Natural killer cell treated with Interleukin-12 subunit alpha and Interleukin-12 subunit beta and Interleukin-15 and Interleukin-18, amount 100 ng/mL, for 72 hours (primary cell): ENCODE measurements at places on chromosomes 4 and X. TPM values are rescaled to one million over a fixed set of nuclear protein-coding genes. Genes with fewer than 3 reads are reported as not detected.

The ZNF185 gene
- total RNA-seq: 0.48 TPM

The ARAF gene
- total RNA-seq: 87.1 TPM

The MAP9 gene
- total RNA-seq: 5.9 TPM

DNA sequence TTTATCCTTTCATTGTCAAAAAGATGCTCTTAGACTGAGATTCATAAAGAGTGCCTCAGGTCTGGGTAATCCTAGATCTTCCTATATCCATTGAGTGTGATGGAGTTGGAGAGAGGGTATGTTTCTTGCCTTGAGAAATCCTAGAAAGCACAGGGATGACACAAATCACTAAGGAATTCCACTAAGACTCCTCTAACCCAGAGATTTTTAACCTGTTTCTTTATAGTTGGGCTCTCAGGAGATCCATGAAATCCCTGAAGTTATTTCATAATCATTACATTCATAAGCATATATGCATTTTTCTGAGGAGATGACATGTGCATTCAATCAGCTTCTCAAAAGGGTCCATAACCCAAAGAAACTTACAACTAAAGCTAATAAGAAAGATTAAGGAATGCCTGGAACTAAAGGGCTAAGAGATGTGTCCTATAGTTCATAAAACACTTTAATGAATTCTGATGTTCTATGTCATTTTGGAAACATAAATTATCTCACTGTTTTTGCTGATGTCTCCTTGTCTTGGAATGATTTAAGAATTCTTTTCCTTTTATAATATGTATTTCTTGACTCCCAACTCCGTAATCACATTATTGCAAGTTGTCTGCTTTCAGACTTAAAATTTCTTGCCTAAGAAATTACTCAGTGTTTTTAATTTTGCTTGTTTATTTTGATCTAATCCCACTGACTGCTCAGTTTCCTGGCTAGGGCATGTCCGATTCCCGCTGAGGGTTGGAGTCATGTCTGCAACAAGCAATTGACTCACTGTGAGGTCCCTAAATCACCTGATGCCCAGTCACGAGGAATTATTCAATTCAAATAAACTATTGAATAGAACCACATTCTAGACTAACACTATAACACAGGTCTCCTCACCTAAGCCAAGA is 2.8 kb upstream of the AMTN start:
- no peak overlapping the region for H3K27ac ChIP-seq
- peaks cover 12% of the 10 kb centered on the region for H3K27me3 ChIP-seq
- DNase-seq: no peak
- H3K36me3 ChIP-seq: no peaks in the 10 kb centered on the region
- no peak overlapping the region for H3K4me3 ChIP-seq

- no peak overlapping the region for H3K27ac ChIP-seq
- H3K27me3 ChIP-seq: no peaks in the 10 kb centered on the region
- DNase-seq: no peak
- H3K4me3 ChIP-seq: no peak overlapping the region
Observed at GRCh38 chr4:22416403-22416802, 99.5 kb downstream of the ADGRA3 start.

DNA sequence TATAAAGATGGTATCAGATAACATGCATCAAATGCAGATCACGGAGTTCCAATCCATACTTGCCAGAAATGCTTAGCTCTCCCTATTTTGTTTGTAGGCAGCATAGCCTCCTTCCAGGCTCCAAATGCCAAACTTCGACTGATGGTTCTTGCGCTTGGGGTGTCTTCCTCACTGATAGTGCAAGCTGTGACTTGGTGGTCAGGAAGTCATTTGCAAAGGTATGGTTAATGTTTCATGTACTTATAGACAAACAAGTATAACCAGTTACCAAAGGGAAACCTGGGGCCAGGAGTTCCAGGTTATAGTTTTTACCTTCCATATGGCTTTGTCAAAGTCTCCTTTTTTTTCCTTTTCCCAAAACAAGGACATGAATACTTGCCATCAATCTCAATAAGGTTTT is 5.3 kb downstream of the CWH43 start:
- H3K27ac ChIP-seq: no peak overlapping the region
- H3K4me1 ChIP-seq: no peaks in the 10 kb centered on the region
- peaks cover 56% of the 10 kb centered on the region for H3K27me3 ChIP-seq
- H3K36me3 ChIP-seq: no peaks in the 10 kb centered on the region
- no peak overlapping the region for H3K4me3 ChIP-seq

DNA sequence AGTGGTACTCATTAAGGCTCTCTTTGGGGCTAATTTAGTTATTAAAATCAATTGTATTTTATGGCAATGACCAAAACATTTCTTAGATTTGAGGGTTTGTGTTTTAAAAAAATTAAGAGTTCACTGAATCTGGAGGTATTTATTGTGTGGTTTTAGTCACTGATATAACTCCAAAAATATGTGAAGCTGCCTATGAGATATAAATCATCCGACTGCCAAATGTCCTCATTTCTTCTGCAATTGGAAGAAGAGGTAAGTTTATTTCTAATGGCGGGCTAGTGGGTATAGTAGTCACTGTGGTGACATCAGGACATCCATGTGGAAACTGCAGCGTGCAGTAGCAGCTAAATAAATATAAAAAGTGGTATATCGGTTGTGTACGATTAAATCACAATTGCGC is 205.5 kb downstream of the MID1 start:
- DNase-seq: no peak
- H3K36me3 ChIP-seq: no peaks in the 10 kb centered on the region
- H3K27ac ChIP-seq: no peak overlapping the region
- H3K27me3 ChIP-seq: no peaks in the 10 kb centered on the region
- H3K4me3 ChIP-seq: no peak overlapping the region

GRCh38 chr4:107432451-107432850 is 287.6 kb downstream of the PAPSS1 start:
- H3K27ac ChIP-seq: no peak overlapping the region
- no peaks in the 10 kb centered on the region for H3K4me1 ChIP-seq
- no peaks in the 10 kb centered on the region for H3K27me3 ChIP-seq
- no peak for DNase-seq
- no peaks in the 10 kb centered on the region for H3K36me3 ChIP-seq
- H3K4me3 ChIP-seq: no peak overlapping the region

GRCh38 chrX:121456315-121456714 is 408.9 kb downstream of the GLUD2 start:
- DNase-seq: no peak
- no peaks in the 10 kb centered on the region for H3K36me3 ChIP-seq
- no peak overlapping the region for H3K4me3 ChIP-seq
- H3K27ac ChIP-seq: no peak overlapping the region
- no peaks in the 10 kb centered on the region for H3K4me1 ChIP-seq
- H3K27me3 ChIP-seq: no peaks in the 10 kb centered on the region

GRCh38 chr4:156662921-156663320 is 308.7 kb downstream of the PDGFC start:
- no peak overlapping the region for H3K4me3 ChIP-seq
- no peak for DNase-seq
- H3K27ac ChIP-seq: no peak overlapping the region
- no peaks in the 10 kb centered on the region for H3K4me1 ChIP-seq
- no peaks in the 10 kb centered on the region for H3K36me3 ChIP-seq
- H3K27me3 ChIP-seq: no peaks in the 10 kb centered on the region

DNA sequence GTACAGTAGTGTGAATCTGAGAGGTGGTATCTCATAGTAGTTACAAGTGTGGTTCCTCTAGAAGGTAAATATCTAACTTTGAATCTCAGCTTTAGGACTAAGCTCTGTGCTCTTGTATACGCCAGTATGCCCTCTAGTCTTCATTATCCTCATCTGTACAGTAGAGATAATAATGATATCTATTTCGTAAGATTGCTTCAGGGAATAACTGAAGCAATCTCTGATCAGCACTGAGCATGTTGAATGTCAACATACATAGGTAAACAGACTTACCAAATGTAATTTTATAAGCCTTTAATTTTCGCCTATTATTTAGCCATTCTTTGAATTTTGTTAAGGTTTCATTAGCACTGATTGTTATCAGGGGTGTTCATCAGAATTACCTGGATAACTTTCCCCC is 175.2 kb upstream of the ANKRD50 start:
- H3K27me3 ChIP-seq: no peaks in the 10 kb centered on the region
- no peak overlapping the region for H3K4me3 ChIP-seq
- H3K4me1 ChIP-seq: no peaks in the 10 kb centered on the region
- no peaks in the 10 kb centered on the region for H3K36me3 ChIP-seq
- H3K27ac ChIP-seq: no peak overlapping the region

- H3K4me3 ChIP-seq: no peak overlapping the region
- no peaks in the 10 kb centered on the region for H3K27me3 ChIP-seq
- H3K27ac ChIP-seq: no peak overlapping the region
- peaks cover 29% of the 10 kb centered on the region for H3K4me1 ChIP-seq
- peaks cover 16% of the 10 kb centered on the region for H3K36me3 ChIP-seq
Observed at GRCh38 chr4:146488495-146489174, 33.1 kb downstream of the SLC10A7 start.

DNA sequence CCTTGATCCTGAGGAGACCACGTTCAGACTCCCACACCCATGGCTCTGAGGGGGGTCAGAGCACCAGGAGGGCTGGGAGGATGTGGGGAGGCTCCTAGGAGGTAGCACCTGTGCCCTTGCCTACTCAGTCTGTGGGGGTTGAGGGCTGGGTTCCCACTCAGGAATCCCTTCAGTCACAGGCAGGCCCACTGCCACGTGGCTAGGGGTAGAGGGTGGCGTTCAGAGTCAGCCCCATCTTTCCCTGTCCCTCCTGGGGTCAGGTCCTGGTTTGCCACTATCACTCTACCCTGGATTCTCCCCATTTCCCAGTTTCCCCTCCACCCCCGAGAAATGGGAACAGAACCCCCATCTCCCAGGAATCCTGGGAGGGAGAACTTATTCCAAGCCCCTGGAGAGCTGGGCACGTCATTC is 111.3 kb downstream of the PSAPL1 start:
- no peaks in the 10 kb centered on the region for H3K27me3 ChIP-seq
- DNase-seq: no peak
- no peak overlapping the region for H3K4me3 ChIP-seq
- H3K27ac ChIP-seq: no peak overlapping the region
- H3K4me1 ChIP-seq: peaks cover 23% of the 10 kb centered on the region
- H3K36me3 ChIP-seq: peaks cover 10% of the 10 kb centered on the region

- no peak overlapping the region for H3K27ac ChIP-seq
- H3K36me3 ChIP-seq: peaks cover 4% of the 10 kb centered on the region
- DNase-seq: no peak
Observed at GRCh38 chr4:151304755-151305154, 20.6 kb downstream of the SH3D19 start.

GRCh38 chr4:68216501-68216900 is 29.0 kb downstream of the TMPRSS11B start:
- DNase-seq: no peak
- no peak overlapping the region for H3K27ac ChIP-seq
- H3K36me3 ChIP-seq: no peaks in the 10 kb centered on the region
- H3K27me3 ChIP-seq: peaks cover 21% of the 10 kb centered on the region
- H3K4me1 ChIP-seq: no peaks in the 10 kb centered on the region

DNA sequence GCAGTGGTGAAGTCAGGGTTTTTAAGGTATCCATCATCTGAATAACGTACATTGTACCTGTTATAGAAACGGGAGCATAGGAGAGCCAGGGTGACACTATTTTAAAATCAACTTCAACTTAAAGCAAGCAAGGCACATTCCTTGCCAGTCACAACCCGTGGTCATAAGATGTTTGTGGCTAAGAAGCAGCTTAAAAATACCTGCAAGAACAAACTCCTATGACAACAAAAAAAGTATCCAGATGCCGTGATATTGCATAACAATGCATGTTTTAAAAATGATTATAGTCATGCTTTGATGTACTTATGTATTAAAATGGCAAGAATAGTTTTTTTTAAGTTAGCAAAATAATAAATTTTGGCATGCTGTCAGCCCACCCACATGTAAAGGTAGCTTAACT is 16.5 kb upstream of the SYNPO2 start:
- no peak overlapping the region for H3K27ac ChIP-seq
- no peaks in the 10 kb centered on the region for H3K36me3 ChIP-seq
- H3K27me3 ChIP-seq: peaks cover 19% of the 10 kb centered on the region
- H3K4me1 ChIP-seq: no peaks in the 10 kb centered on the region
- no peak overlapping the region for H3K4me3 ChIP-seq

DNA sequence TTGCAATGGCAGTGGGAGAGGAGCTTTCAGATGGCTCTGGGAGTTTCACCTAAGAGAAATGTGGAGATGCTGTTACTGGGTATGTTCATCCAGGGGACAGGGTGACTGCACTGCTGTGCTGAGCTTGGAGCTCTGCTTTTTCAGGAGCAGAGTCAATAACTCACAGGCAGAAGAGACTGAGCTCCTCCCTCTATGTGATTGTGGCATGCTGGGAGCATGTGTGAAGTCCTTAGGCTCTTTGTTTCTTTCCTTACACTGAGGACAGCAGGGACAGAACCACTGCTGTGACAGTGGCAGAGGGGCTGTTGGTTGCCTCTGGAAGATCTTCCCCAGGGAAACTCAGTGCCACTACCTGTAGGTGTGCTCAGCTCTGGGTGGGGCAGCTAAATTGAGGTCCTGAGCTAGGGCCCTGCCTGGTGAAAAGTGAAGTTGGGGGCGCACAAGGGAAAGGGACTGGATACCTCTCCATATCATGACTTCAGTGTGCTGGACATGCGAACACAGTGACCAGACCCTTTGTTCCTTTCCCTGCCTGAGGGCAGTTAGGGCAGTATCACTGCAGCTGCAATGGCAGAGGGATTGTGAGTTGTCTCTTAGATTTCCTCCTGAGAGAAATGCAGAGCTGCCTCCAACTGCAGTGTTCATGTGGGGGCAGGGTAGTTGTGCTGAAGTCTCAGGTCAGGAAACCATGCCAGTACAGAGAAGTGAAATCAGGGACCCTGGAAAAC is 156.7 kb downstream of the TENT5D start:
- H3K27me3 ChIP-seq: no peaks in the 10 kb centered on the region
- H3K4me1 ChIP-seq: no peaks in the 10 kb centered on the region
- DNase-seq: no peak
- no peak overlapping the region for H3K4me3 ChIP-seq
- H3K36me3 ChIP-seq: no peaks in the 10 kb centered on the region

DNA sequence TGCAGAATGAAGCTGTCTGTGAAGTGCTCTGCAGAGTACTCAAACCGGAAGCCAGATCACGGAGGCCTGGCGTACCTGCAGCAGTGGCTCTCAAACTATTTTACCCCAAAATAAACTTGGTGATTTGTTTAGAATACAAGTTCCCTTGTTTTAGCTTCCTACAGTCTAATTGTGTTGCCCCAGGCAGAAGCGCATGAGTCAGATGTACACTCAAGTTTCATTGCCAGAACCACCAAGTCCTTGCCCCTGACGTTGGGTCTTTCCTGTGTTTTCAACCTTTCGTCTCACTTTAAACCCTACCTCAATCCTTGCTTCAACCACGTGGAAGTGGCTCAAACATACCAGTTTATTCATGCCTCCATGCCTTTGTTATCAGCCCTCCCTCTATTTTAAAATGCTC is 66.2 kb upstream of the SLC7A11 start:
- no peaks in the 10 kb centered on the region for H3K4me1 ChIP-seq
- H3K27ac ChIP-seq: no peak overlapping the region
- H3K4me3 ChIP-seq: no peak overlapping the region
- no peaks in the 10 kb centered on the region for H3K27me3 ChIP-seq

GRCh38 chrX:47227334-47227583 is 5.5 kb upstream of the USP11 start:
- peaks cover 9% of the 10 kb centered on the region for H3K4me1 ChIP-seq
- no peak overlapping the region for H3K27ac ChIP-seq
- no peaks in the 10 kb centered on the region for H3K27me3 ChIP-seq
- H3K36me3 ChIP-seq: no peaks in the 10 kb centered on the region

GRCh38 chr4:167989815-167990214 is 102.5 kb upstream of the ANXA10 start:
- no peak for DNase-seq
- H3K36me3 ChIP-seq: no peaks in the 10 kb centered on the region
- H3K27me3 ChIP-seq: no peaks in the 10 kb centered on the region
- no peaks in the 10 kb centered on the region for H3K4me1 ChIP-seq
- H3K27ac ChIP-seq: no peak overlapping the region
- no peak overlapping the region for H3K4me3 ChIP-seq
